ENCODE measurements at places on chromosomes 2 and 18.

DNA sequence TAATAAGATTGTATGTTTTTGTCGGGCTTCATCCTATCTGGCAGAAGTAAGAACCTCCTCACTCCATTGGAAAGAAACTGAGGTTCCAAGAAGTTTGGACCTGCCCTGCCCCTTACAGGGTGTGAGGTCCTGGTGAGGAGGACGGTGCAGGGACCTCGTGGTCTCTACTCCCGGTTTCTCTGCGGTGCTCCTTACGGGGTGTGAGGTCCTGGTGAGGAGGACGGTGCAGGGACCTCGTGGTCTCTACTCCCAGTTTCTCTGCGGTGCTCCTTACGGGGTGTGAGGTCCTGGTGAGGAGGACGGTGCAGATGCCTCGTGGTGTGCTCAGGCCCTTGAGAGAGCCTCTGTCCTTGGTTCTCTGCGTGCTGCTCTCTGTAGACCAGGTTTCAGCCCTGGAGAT lies 5.2 kb downstream of the CTDP1 start:
- DNase-seq: no peak

DNA sequence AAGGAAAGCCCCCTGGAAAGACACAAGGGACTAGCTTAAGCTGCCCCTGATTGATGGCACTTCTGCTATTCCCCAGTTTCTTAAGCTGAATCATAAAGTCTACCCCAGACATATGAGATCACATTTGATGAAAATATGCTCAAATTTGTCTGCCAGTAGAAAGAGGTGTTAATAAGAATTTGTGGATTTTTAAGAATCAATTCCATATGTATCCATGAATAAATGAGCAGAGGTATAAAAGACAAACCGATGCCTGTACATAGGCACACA lies 119.9 kb downstream of the CCBE1 start:
- no peak for DNase-seq

- no peak for DNase-seq
Observed at GRCh38 chr2:209253544-209253943, 170.3 kb upstream of the MAP2 start.

- DNase-seq: no peak
Observed at GRCh38 chr2:99911736-99912135, 230.7 kb downstream of the AFF3 start.

- no peak for DNase-seq
Observed at GRCh38 chr2:172087780-172088244, 2.5 kb downstream of the DLX1 start.

GRCh38 chr2:158890296-158890905 lies 78.0 kb upstream of the TANC1 start:
- no peak for DNase-seq

DNA sequence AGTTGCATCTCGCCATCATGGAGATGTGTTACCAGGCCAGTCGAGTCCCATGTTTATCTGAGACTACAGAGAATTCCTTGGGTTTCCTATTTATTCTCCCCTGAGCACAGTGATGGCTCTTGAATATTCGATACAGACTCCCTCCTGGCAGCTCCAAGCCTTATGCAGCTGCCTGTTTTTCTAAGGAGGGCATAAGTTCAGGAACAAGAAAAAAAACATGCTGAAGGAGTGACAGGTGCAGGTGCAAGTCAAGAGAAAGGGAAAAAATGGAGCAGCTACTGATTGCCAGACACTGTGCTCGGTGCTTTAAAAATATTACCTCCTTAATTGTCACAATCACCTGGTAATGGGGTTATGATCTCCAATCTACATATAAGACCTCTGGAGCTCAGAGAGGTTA lies 177.2 kb upstream of the DPP10 start:
- no peak for DNase-seq

GRCh38 chr2:122203523-122203922 lies 448.1 kb downstream of the TSN start:
- no peak for DNase-seq

DNA sequence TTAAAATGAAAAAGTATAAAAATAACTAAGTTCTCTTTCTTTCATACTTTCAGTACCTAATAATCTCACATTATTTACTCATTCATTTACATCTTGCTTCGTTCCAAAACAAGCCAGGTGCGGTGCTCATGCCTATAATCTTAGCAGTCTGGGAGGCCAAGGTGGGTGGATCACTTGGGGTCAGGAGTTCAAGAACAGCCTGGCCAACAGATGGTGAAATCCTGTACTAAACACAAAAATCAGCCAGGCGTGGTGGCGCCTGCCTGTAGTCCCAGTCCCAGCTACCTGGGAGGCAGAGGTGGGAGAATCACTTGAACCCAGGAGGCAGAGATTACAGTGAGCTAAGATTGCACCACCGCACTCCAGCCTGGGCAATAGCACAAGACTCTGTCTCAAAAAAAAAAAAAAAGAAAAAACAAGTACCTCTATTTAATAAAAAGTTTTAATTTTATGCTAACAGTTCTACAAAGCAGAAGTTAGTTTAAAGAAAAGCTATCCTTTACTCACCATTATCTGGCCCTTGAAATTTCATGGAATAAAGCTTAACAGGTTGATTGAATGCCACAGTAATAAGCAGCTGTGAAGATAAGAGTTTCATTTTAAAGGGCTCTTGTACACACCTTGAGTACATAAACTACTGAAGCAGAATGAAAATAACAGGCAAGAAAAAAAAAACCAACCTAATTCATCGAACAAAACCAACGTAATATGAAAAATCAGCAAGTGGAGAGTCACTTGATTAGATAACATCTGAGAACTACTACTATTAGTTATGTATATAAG lies 22.5 kb downstream of the TXNL1 start:
- DNase-seq: no peak

DNA sequence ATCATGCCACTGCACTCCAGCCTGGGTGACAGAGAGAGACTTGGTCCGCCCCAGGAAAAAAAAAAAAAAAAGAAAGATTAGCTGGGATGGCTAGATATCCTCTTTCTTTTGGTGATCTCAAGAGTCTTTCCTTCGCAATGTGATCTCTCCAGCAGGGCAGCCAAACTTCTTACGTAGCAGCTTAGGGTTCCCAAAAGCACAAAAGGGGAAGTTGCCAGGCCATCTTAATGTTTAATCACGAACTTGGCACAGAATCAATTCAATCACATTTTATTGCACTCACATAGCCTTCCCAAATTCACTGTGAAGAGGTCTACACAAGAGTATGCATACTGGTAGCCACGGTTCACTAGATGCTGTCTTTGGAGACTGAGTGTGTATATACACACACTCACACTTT lies 53.1 kb downstream of the VIL1 start:
- DNase-seq: no peak

DNA sequence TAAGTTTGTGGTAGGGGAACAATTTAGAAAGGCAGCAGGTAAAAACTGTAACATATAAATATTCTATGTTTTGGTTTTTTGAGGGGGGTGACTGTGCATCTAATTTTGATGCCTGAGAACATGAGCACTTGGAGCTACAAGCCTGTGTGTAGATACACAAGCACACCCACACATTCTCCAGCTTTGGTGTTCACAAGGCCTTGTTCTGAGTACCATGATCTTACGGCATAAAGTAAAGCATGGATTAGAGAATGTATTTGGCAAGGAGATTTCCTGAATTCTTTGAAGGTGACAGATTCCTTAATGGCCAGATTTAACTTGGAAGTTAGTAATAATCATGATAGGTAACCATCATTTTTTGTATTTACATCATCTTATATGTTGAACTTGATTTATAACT lies 42.7 kb downstream of the MAP3K20 start:
- DNase-seq: no peak

GRCh38 chr2:46435796-46436360 lies 43.5 kb upstream of the TMEM247 start:
- DNase-seq: no peak

GRCh38 chr2:196887431-196887830 lies 39.1 kb downstream of the PGAP1 start:
- no peak for DNase-seq

DNA sequence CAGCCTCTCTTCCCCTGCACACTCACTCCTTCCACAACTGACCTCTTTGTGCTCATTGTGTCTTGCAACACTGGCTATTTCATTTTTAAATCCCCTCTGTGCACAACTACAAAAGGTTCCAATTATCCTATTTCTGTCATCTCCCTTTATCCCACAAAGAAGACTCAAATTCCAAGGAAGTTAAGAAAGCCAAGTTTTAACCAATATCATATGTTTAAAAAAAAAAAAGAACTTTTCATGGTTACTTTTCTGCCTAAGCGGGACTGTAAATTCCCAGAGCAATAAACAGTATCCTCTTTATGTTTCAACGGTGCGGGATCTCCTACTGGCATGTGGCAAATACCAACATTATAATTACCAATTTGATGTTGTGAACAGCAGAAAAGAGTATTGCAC lies 83.8 kb downstream of the DOCK10 start:
- no peak for DNase-seq

GRCh38 chr2:129502781-129503180 lies 476.7 kb upstream of the RAB6C start:
- no peak for DNase-seq

- DNase-seq: peak; percentile 66
Observed at GRCh38 chr2:234488913-234489451, 7.9 kb downstream of the ARL4C start.

DNA sequence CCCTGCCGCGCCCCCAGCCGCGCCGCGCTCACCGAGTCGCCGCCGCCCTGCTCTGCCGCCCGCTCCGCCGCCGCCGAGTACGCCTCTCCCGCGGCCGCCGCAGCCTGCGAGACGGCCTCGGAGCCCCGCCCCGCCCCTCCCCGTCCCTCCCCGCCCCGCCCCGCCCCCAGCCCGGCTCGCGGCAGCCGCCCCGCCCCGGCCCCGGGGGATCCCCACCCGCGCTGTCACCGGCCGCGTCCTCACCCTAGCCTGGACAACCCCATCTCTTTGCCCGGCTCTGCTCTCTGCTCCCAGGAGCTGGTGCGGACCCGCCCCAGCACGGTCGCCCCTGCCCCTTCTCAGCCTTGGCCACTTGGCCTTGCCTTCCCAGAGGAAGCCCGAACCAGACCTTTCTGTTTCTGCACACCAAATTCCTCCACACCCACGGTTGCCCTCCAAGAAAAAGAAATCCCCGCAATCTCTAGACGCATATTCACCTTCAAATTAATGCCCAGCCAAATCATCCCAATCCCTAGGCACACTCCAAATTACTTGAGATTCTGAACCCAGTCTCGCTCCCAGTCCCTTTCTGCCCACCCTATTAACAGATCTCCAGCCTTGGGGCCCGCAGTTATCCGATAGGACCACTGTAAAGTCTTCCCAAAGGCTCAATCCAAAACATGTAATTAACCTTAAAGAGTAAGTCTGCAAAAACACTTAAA lies at the start of gene CYRIA:
Gene CYRIA, minus strand, starts transcription at position 87 of the 701 bp plus-strand sequence. CDS start 77,715 bp downstream, outside the sequence.
- DNase-seq: peak; percentile 39

DNA sequence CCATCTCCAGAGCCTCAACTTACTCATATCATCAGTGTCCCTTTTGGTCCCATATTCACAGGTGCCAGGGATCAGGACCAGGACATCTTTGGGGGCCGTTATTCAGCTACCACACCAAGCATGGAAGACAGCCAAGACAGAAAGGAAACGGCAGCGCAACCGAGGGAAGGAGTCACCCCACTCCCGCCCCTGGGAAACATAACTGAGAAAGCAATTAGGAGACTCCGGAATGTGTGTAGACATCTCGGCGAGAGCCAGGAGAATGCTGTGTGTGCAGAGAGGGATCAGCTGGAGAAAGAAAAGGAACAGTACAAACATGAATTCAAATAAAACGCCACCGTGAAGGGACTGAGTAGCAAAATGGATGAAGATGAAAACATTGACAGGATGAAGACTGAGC lies 13.4 kb upstream of the BOK start:
- DNase-seq: no peak

DNA sequence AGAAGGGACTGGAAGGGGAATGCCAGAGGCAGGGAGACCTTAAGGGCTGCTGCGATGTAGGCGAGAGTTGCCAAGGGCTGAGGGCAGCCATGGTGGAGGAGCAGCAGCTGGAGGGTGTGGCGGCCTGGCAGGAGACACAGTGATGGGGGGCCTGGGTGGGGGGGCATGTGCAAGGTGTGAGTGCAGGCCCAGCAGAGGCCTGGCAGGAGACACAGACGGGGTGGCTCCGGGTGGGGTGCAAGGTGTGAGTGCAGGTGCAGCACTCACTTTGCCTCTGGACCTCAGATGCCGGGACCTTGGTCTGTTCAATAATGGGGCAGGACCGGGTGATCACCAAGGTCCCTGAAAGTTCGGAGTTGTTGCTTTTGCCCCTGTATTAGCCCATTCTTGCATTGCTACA lies 76.2 kb upstream of the ODC1 start:
- DNase-seq: no peak

GRCh38 chr2:124065636-124066035 lies 40.5 kb downstream of the CNTNAP5 start:
- no peak for DNase-seq

DNA sequence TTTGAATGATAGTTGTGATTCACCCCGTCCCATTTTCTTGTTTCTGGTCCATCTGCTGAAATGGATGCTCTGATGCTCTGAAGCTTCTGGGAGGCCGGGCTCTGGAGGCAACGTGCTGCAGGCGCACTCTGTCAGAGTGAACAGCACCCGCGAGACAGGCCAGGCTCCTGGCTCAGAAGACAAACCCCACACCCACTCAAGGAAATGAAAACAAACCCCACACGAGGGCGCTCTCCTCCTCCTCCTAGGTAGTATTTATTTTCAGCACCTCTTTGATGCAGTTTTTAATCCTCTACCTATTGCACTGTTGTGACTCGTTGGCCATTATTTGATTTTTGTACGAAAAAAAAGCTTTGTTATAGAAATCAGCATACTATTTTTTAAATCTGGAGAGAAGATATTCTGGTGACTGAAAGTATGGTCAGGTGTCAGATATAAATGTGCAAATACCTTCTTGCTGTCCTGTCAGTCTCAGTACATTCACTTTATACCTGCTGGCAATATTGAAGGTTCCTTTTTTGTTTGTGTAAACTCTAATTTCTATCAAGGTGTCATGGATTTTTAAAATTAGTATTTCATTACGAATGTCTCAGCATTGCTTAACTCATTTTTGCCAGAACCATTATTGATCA lies 10.3 kb upstream of the CHST10 start:
- DNase-seq: peak; percentile 23

GRCh38 chr2:96549466-96549785 lies 12.9 kb downstream of the ARID5A start:
- no peak for DNase-seq
